ENCODE measurements at places on chromosomes 16 and 17. TPM values are rescaled to one million over a fixed set of nuclear protein-coding genes. Genes with fewer than 3 reads are reported as not detected.

Gene RPL38
- total RNA-seq = 728 TPM

Gene SECTM1
- 11.5 TPM for total RNA-seq

Gene TNK1
- total RNA-seq = not detected

Gene SMPD3
- 0.72 TPM for total RNA-seq

Gene ACSM2B
- not detected for total RNA-seq

- H3K4me3 ChIP-seq = no peak overlapping the region
- peaks cover 3% of the 10 kb centered on the region for H3K4me1 ChIP-seq
- no peak overlapping the region for H3K27ac ChIP-seq
- H3K36me3 ChIP-seq = no peaks in the 10 kb centered on the region
These were observed 34.4 kb downstream of the CPD start for GRCh38 chr17:30413109-30413508.

- H3K4me3 ChIP-seq = peak overlapping the region; percentile 98
- peaks cover 4% of the 10 kb centered on the region for H3K36me3 ChIP-seq
- H3K27me3 ChIP-seq = no peaks in the 10 kb centered on the region
- H3K27ac ChIP-seq = peak overlapping the region; percentile 86
These were observed 464 bp upstream of the MRM1 start for GRCh38 chr17:36600936-36601302.

GRCh38 chr16:16868727-16869126, 489.8 kb downstream of the NPIPA7 start:
- H3K4me3 ChIP-seq = no peak overlapping the region
- H3K27ac ChIP-seq = no peak overlapping the region
- H3K27me3 ChIP-seq = no peaks in the 10 kb centered on the region
- H3K4me1 ChIP-seq = no peaks in the 10 kb centered on the region
- DNase-seq = no peak

DNA sequence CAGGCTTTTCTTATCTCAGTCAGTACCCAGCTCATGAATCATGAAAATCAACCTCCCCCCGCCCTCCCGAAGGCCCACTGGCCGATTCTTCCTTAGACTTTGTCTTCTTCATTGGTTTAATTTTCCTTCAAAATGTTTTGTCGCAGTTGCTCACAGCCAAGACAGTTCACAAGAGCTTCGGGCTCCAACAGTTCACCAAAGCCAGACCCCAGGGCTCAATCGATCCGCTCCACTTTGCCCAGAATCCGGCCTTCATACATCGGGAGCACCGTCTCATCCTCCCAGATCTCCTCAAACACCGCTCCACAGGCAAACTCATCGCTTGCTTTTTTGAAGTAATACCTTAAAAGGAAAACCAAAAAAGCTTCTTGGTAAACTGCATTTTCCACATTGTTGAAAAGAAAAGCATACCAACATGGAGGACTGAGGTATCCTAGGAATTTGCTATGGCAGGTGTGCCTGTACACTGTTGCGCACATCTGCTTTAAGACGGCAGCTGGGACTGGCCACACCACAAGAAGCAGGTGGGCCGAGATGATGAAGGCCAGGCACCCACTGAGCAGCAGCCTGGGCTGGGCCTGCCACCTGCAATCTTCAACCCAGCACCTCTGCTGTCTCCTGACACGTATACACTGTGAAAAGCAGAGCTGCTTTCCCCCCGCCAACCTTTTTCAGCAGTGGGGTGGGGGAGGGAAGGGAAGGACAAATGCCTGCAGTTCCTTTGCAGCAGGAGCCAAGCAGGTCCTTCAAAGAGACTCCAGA, 31.5 kb downstream of the AXIN2 start:
- no peaks in the 10 kb centered on the region for H3K27me3 ChIP-seq
- peaks cover 20% of the 10 kb centered on the region for H3K4me1 ChIP-seq
- H3K36me3 ChIP-seq = peaks cover 3% of the 10 kb centered on the region
- peak; percentile 13 for DNase-seq

GRCh38 chr16:56517206-56517605, 2.6 kb downstream of the BBS2 start:
- H3K36me3 ChIP-seq = no peaks in the 10 kb centered on the region
- H3K4me1 ChIP-seq = peaks cover 24% of the 10 kb centered on the region
- H3K27ac ChIP-seq = no peak overlapping the region
- H3K27me3 ChIP-seq = no peaks in the 10 kb centered on the region

DNA sequence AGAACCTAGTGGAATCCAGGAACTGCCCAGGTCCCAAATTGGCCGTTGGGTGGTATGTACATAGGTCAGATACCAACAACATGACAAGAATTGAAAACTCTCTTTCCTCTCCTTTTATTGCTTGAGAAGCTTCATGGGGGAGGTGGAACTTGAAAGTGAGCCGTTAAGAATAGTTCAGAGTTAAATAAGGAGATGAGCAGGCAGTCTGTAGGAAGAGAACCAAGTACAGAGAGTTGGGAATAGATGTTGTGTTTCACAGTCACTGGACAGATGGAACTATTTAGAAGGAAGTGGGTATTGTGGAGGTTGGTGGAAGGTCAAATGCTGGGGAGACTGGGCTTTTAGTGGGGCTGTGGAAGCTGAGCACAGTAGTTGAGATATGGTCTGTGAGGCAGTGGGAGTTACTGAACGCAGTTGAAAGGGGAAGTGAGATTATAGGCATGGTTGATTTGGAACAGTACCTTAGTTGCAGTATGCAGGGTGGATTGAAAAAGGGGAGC, 26.4 kb downstream of the ARHGAP44 start:
- no peaks in the 10 kb centered on the region for H3K4me1 ChIP-seq
- no peak overlapping the region for H3K4me3 ChIP-seq
- DNase-seq = no peak
- H3K27me3 ChIP-seq = no peaks in the 10 kb centered on the region
- no peak overlapping the region for H3K27ac ChIP-seq
- H3K36me3 ChIP-seq = no peaks in the 10 kb centered on the region

DNA sequence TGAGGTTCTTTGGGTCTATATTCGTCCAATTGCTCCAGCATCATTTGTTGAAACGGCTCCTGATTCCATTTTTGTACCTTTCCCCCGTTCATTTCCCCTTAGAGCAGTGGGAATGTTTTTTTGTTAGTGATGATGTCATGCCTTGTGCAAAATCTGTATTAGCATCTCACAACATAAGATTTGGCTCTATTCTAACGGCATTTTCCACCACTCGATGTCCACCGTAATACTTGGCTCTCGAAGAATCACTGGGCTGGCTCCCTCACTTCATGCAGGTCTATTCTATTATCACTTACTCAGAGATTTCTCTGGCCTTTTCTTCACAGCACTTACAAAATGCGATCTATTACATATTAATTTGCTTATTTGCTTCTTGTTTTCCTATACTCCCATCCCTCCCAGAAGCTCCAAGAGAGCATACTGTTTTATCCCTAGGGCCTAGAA, 571 bp upstream of the NME1 start:
- peak; percentile 62 for DNase-seq
- no peaks in the 10 kb centered on the region for H3K27me3 ChIP-seq
- H3K36me3 ChIP-seq = peaks cover 24% of the 10 kb centered on the region
- peak overlapping the region; percentile 83 for H3K4me3 ChIP-seq
- peaks cover 15% of the 10 kb centered on the region for H3K4me1 ChIP-seq

- H3K36me3 ChIP-seq = peaks cover 34% of the 10 kb centered on the region
- peaks cover 12% of the 10 kb centered on the region for H3K4me1 ChIP-seq
- no peaks in the 10 kb centered on the region for H3K27me3 ChIP-seq
- H3K4me3 ChIP-seq = no peak overlapping the region
- no peak overlapping the region for H3K27ac ChIP-seq
These were observed 1.9 kb downstream of the CEMP1 start for GRCh38 chr16:2529061-2529931.

- peaks cover 23% of the 10 kb centered on the region for H3K36me3 ChIP-seq
- H3K4me3 ChIP-seq = no peak overlapping the region
- DNase-seq = no peak
- no peak overlapping the region for H3K27ac ChIP-seq
- peaks cover 3% of the 10 kb centered on the region for H3K4me1 ChIP-seq
These were observed 17.3 kb downstream of the FAM83G start for GRCh38 chr17:18987230-18987610.

- no peak overlapping the region for H3K4me3 ChIP-seq
- H3K27me3 ChIP-seq = peaks cover 32% of the 10 kb centered on the region
- no peaks in the 10 kb centered on the region for H3K4me1 ChIP-seq
- no peaks in the 10 kb centered on the region for H3K36me3 ChIP-seq
- no peak overlapping the region for H3K27ac ChIP-seq
These were observed 16.0 kb downstream of the C17orf100 start for GRCh38 chr17:6667516-6667915.

DNA sequence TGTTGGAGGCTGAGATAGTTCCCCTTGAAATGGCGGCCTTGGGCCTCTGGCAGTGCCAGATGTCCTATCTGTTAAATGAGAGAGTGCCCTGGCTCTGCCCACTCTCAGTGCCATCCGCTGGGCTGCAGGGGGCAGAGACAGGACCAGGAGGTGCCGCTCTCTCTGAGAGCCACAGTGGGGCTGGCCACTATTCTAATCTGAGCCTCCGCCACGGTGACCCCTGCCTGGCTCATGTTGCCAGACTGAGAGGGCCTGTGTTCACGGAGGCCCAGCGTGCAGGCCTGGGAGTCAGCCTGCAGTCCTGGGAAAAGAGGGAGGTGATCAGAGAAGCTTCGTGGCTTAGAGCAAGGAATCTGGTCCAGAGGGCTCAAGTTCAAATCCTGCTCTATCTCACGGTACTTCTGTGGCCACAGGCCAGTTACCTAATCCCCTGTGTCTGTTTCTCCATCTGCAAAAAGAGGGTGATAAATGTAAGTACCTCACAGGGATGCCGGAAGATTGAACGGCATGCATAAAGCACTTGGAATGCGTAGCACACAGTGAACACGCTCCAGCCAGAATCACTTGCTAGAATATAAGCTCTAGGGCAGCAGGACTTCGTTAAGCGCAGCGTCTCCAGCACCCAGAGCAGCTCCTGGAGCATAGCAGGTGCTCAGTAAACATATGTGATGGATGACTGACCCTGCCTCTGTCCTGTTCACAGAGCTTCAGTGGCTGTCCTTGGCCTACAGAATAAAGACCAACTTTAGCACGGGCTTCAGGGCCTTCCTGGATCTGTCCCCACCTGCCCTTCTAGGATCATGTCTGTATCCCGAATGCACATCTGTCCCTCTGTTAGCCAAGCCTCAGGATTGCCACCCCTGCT, 6.3 kb downstream of the ATP2A3 start:
- no peak overlapping the region for H3K4me3 ChIP-seq
- no peaks in the 10 kb centered on the region for H3K36me3 ChIP-seq
- no peaks in the 10 kb centered on the region for H3K4me1 ChIP-seq
- peaks cover 16% of the 10 kb centered on the region for H3K27me3 ChIP-seq
